ENCODE measurements at places on chromosomes 1 and 21.

GRCh38 chr1:97864615-97865014 lies 56.2 kb downstream of the DPYD start:
- DNase-seq = no peak

DNA sequence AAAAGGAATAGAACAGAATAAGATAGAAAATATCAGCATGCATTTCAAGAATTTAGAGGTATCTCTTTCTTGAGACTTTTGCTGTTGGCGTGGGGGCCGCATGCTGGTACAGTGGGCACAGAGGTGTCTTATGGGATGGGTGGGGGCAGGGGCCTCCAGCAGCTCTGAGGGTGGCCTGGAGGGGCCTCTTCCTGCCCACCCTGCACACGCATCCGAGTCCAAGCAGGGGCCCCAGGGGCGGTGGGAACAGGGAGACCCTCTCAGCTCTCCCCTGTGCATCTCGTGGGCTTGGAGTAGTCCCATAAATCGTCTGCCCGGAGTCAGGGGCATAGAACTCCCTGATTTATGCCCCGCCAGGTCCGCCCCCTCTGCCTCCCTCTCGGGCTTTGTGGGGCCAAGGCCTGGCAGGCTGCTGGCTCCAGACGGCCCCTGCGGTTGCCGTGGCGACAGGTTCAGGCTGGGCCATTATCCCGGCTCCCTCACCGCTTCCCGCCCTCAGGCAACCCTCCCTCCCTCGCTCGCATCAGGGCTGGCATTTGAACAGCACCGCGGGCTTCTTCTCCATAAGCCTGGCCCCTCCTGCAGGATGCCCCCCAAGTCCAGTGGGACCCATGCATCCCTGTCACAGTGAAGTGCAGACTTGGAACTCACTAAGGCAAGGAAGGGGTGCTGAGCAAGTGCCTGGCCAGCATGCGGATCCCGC lies 133.2 kb upstream of the ZBTB40 start:
- DNase-seq = no peak

GRCh38 chr1:37294096-37294495 lies 180.3 kb upstream of the ZC3H12A start:
- no peak for DNase-seq

- no peak for DNase-seq
These were observed 26.1 kb downstream of the SPRTN start for GRCh38 chr1:231364192-231364591.

GRCh38 chr1:206904423-206905142 lies 7.3 kb downstream of the IL24 start:
- DNase-seq = peak; percentile 20

DNA sequence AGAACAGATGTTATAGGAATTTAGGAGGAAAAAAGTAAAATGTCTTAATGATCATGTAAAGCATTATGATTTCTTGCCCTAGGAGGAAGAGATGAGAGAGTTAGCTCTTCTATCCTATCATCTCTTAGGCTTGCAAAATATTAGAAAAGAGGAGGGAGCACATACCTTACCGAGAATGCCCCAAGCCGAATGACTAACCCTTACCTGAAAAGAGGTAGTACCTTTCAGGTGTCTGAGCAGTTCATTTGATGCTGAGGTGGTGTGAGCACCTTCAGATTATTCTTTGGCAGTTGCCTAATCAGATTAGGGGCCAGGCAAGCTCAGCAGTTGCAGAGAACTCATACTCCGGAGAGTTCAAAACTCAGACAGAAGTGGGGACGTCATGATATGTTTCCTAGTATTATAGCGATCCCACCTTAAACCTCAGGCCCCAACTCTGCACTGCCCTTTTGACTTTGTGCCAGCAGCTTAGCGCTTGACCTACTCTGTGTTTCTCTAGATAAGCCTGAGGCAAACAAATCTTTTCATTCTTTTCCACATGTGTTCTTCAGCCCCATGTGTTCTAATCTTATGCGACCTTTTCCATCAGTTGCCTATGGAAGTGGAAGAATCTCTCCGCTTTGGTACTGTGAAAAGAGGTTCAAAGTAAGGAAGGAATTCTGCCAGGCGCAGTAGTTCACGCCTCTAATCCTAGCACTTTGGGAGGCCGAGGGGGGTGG lies 52.5 kb downstream of the ATP2B4 start:
- no peak for DNase-seq

DNA sequence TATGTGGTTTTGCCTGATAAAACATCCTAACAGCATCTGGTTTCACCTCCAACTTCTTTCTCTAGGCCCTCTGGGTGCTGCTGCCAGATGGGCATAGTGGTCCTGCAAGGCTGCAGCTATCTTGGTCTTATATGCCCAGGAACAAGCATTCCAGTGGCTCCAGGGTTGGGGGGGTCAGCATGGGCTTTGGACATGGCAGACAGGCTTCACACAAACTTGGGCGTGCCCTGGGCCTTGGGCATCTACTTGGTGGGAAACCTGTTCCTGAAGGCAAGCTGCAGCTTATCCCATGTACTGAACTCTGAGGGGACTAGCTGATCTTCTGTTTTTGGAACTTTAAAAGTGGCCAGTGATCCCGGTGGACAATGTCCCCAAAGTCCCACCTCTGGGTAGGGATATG lies 54.9 kb upstream of the ZNF678 start:
- DNase-seq = no peak

DNA sequence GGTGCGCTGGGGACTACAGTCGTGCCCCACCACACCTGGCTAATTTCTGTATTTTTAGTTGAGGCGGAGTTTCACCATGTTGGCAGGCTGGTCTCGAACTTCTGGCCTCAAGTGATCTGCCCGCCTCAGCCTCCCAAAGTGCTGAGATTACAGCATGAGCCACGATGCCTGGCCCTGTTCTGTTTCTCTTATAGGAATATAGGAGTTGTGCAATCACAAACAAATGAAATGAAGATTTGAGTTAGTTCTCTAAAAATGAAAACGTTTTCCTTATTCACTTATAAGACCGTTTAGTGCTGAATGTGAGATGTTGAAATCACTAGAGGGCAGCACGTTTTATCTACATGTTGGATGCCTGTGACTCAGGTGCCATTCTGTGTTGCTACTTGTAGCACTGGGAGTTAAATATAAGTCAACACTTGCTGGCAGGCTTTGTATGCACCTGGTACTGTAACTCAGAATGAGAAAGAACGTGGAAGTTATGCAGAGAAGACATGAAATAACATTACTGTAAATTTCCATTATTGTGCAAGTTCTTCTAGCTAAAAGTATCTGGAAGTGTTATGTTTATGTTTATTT lies 45.8 kb downstream of the MIGA1 start:
- DNase-seq = peak; percentile 91

GRCh38 chr1:65281846-65282245 lies 27.5 kb upstream of the DNAJC6 start:
- no peak for DNase-seq

DNA sequence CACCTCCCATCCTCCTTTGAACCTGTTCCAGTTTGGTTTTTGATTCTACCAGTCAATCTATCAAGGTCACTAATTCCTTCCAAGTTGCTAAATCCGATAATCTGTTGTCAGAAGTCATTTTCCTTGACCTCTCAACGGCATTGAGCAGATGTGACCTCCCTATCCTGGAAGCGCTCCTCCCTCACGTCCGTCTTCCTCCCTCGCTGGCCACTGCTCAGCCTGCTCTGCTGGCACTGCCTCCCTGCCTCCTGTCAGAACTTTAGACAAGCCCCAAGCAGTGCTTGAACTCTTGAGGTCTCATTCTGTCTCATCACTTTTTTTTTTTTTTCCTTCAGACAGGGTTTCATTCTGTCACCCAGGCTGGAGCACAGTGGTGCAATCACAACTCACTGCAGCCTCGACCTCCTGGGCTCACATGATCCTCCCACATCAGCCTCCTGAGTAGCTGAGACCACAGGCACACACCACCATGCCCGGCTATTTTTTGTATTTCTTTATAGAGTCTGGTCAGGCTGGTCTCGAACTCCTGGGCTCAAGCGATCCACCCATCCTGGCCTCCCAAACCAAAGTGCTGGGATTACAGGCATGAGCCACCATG lies 4.4 kb upstream of the ACOT7 start:
- no peak for DNase-seq

DNA sequence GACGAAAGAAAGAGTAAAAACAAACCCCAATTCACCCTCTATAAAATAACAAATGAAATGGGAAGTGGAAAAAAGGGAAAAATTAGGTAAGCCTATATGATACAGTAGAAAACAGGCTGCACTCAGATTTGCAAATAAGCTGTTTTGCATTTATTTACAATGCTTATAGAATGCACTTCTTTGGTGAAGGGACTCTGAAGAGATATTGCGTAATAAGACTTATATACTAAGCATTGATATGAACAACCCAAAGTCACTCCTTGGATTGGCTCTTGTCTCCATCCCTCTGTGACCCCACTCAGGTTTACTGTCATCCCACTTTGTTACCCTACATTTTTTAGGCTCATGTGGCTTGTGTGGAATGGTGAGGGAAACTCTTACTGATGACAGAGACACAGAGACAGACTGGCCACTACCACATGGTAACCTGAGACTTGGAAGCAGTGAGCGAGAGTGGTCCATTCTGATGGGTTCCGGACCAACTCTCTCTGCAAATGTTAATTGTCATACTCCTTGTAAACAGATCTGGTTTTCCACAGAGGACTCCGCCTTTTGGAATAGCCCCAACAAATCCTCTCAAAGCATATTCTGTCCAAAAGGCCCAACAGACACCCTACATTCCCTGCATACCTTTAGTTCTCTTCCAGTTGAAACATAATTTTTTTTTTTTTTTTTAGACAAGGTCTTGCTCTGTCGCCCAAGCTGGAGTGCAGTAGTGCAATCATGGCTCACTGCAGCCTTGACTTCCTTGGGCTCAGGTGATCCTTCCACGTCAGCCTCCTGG lies 11.0 kb downstream of the GSTM5 start:
- DNase-seq = peak; percentile 11

DNA sequence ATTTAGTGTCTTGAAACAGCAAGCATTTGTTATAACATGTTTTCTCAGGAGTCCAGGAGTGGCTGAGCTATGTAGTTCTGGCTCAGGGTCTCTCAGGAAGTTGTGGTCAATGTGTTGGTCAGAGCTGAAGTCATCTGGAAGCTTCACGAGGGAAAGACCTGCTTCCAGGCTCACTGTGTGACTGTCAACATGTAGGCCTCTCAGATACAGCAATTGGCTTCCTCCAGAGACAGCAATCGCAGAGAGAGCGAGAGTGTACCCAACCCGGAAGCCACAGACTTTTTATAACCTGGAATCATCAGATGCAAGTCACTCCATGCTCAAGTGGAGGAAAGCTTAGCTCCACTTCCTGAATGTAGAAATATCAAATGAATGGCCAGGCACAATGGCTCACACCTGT lies 40.9 kb downstream of the TNFRSF9 start:
- DNase-seq = peak; percentile 43

GRCh38 chr1:17729909-17730308 lies 25.2 kb upstream of the ACTL8 start:
- no peak for DNase-seq

DNA sequence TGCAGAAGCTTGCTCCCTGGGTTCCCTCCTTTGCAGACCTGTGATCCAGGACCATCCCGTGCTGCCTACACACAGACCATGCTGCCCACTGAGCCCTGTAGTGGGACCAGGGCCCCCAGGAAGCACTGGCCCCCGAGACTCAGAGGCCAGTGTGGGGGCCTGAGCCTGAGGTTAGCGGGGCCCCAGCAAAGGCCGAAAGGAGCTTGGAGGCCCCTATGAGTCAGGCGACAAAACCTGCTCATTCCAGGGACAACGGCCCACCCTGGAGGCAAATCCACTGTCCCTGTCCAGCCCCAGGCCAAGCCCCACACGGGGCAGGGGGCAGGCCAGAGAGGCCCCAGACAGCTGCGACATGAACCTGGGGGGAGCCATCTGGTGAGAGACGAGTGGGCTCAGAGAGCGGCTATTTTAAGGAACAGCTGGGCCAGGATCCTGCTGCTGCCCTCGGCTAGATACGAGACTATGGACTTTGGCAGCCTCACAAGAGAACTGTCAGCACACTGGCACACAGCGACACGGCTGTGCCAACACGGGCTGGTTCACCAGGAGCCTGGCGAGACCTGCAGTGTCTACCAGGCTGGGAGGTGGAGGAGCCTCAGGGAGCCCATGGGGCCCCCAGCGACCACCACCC lies 74.7 kb downstream of the ARHGEF16 start:
- no peak for DNase-seq

DNA sequence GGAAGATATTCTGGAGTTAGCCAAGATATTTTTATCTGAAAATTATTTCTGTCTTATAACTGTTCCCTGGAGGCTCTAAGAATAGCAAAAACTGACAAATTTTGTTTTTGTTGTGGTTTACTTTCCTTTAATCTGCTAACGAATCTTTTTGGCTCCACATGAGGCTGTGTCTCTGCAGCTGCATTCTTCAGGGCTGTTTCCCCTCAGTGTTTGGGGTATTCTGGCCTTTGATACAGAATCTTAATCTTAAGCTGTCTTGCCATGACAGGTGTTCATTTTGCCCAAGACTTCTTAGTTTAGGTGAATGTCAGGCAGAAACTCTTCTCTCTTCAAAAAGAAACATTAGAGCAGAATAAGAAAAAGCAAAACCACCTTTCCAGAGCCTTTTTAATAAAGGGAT lies 83.8 kb downstream of the GABPA start:
- DNase-seq = no peak

DNA sequence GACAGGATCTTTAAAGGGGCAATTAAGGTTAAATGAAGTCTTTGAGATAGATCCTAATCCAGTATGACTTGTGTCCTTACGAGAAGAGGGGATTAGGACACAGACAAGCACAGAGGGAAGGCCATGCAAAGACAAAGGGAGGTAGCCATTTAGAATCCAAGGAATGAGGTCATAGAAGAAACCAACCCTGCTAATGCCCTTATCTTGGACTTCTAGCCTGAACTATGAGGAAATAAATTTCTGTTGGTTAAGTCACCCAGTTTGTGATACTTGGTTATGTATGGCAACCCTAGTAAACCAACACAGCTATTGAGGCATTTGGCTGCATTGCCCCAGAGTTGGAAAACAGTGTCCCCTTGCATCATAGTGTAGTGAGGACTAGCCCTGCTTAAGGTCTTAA lies 121.3 kb downstream of the MAST2 start:
- DNase-seq = peak; percentile 72

GRCh38 chr1:22237433-22238093 lies 94.7 kb upstream of the WNT4 start:
- no peak for DNase-seq

DNA sequence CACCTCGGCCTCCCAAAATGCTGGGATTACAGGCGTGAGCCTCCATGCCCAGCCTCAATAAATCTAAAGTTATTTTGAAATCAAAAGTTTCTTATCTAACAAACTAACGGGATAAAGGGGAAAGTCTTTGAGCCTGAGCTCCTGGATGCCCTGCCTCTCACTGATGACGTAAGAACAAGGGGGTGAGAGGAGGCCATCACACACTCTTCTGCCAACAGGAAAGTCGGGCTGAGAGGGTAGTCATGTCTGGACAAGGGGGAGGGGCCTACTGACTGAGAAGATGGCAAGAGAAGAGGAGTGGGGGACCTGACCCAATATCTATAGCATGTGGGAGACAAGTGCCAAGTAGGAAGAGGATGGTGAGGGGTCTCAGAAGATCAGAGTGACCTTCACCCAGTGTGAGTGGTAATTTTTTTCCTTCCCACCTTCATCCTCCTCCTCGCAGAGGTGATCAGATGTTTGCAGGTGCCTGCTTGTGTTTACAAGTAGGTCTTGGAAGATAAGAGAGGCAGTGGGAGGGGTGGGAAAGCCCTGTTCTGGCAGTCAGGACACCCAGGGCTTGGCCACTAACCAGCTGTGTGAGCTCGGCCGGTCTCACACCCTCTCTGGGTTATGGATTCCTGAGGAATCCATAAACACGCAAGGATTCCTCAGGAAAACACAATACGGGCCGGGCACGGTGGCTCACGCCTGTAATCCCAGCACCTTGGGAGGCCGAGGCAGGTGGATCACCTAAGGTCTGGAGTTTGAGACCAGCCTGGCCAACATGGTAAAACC lies 9.6 kb downstream of the UQCRHL start:
- DNase-seq = no peak
